ENCODE measurements at places on chromosomes 7 and 10.

GRCh38 chr10:98168766-98169165, 34.3 kb downstream of the R3HCC1L start:
- DNase-seq, result no peak

DNA sequence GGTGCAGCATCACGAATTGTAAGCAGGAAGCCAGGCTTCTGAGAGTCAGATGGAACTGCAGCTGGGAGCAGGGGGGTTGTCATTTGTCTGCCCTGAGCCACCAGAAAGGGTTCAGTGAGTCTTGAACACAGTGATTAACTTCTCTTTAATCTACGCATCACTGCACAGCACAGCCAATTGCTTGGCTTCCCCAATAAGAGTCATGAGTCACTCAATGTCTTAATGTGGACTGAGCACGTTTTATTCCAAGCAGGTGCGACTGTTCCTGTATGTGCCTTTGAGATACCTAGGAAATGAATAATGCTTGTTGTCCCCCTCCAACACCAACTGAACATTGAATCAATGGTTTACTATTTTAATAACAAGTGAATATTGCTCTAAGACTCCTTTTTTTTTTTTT, 26.0 kb upstream of the PLEKHA1 start:
- no peak for DNase-seq

DNA sequence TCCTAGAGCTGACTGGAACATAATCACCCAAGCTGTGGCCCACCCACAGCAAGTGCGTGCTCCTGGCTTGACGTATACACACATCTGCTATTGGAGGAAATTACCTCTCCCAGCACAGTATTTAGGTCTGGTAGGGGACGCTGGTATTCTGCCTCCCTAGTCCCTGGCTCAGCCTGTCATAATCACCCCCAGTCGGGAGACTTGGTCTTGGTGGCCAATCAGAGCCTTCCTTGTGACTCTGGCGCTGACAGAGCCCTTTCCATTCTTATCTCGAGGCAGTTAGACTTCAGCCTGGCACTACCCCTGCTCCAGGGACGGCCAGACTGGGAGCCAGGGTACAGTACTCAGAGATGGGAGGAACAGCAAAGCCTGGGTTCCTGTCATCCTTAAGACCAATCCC, 14.3 kb upstream of the PRKAG2 start:
- no peak for DNase-seq

DNA sequence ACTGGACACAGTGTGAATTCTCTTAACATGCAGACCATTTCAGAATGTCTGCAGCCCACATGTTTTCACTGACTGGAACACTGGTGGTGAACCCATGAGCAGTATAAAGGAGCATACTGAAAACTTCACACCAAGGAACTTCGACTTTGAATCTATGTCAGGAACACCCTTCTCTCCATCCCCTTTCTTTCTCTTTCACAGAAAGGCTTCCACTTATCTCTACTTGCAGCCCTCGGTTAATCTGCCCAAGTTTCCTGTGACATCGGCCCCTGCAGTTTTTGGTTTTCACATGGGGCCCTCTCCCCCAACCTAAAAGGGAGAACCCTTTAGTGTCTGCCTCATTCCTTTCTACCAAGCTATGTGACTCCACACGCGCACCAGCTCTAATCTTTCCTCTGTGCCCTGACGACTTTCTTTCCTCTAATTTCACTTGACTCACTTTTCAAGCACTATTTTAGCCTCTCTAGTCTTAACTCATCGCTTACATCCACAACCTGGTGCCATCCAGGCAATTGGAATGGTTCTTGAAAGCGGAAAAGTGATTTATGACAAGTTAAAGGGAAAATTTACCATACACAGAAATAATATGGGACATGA, 70.1 kb downstream of the RELN start:
- DNase-seq, result no peak

DNA sequence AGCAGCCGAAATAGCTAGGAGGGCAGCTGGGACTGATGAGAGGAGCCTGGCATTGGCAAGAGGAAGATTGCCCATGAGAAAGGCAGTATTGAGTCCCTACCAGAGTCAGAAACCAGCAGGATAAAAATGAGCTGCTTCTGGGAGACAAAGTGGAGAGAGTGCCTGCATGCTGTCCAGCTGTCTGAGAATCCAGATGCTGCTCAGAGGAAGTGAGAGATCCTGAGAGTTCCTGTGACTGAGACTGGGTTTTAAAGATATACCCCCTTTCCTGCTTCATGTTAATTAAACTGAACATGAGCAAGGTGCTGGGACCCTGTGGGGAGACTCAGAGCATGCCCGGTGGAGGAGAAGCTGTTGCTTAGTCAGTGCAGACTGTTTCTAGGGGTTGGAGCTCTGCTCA, 107.5 kb downstream of the KIF20B start:
- no peak for DNase-seq

GRCh38 chr10:103480521-103480920, 1.5 kb upstream of the CALHM3 start:
- no peak for DNase-seq

DNA sequence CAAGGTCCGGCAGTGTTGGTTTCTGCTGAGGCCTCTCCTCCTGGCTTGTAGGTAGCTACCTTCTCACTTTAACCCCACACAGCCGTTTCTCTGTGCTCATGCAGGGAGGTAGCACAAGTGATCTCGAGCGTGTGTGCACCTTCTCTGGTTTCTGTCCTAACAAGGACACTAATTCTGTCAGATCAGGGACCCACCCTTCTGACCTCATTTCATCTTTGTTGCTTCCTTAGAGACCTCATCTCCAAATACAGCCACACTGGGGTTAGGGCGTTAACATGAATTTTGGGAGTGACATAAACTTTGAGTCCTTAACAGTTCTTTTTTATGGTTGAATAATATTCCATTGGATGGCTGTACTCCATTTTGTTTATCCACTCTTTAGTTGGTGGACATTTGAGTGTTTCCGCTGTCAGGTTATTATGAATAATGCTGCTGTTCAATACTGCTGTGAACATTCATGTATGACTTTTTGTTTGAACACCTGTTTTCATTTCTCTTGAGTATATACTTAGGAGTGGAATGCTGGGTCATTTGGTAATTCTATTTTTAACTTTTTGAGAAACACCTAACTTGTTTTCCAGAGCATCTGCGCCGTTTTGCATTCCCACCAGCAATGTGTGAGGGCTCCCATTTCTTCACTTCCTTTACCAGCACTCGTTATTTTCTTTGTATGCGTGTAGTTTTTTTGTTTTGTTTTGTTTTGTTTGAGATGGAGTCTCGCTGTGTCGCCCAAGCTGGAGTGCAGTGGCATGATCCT, 57.5 kb downstream of the LCOR start:
- no peak for DNase-seq

DNA sequence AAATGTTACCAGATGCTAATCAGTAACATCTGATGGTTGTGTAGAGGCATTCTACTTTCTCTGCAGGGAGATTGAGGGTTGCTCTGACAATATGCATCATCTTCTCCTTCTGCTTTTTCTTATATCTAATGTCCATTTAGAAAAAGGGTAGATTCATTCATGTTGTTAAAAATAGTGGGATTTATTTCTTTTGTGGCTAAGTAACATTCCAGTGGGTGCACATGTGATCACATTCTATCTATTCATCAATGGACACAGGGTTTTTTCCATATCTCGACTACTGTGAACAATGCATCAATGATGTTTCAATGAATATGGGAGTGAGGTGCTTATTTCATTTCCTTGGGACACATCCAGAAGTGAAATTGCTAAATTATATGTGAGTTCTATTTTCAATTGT, 103.9 kb downstream of the CRPPA start:
- no peak for DNase-seq

DNA sequence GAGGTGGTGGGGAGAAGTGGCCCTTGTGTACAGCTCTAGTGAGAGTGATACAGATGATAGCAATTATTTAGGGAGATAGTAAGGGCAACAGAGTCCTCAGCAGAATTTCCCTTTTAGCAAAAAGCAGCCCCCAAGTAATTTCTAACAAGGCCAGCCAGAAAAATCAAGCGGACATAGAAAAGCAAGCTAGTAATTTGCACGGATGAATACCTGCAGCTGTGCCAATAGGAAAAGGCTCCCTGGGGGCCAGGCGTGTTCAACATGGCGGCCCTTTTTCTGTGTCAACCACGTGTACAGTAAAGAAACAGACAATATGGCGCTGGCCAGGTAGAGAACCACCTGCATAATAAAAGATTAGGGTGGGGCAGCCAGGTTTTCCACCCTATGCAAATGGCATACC, 7.4 kb downstream of the MCM10 start:
- DNase-seq, result no peak

- DNase-seq, result no peak
Observed at GRCh38 chr7:15571301-15571878, 9.6 kb upstream of the AGMO start.

GRCh38 chr10:130401860-130402765, 265.9 kb downstream of the GLRX3 start:
- no peak for DNase-seq

- no peak for DNase-seq
Observed at GRCh38 chr10:96724621-96725020, 4.3 kb upstream of the PIK3AP1 start.

DNA sequence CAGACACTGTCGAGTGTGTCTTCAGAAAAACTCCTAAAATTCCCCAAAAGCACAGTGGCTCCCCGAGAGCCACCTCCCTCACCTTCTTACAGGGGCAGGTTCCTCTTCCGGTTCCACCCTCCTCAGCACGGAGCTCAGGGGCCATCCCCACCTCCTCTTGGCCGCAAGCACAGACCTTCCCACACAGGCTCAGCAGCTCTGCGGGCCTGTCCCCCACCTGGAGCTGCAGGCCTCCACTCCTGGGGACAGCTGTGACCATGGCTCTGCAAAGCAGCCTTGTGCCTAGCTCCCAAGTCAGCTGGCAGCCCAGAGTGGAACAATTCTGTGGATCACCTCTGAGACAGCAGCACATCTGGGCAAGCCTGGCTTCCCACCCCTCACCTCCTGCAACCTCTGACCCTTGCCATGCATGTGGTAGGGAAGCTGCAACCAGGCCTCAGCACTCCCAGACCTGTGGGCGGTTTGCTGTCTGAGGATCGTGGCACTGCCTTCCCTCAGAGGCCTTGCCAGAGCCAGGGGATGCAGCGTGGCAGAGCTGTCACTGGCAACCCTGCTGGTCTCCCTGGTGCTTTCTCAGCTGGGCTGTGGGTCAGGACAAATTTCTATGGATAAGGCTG, 79.7 kb downstream of the ALOX5 start:
- DNase-seq, result no peak

DNA sequence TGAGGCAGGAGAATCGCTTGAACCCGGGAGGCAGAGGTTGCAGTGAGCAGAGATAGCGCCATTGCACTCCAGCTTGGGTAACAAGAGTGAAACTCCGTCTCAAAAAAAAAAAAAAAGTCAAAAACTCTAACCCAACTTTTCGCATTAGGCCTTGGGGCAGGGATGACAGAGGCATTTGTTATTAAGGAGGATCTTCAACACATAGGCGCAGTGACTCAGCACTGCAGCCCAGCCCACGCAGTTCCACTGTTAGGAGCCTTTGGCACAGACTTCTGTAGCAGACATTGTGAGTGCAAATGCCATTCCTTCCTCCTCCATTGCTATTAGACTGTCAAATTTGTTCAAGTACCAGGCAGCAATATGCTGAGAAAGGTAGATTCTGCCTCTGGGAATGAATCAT, 43.1 kb upstream of the KLHL7 start:
- no peak for DNase-seq

DNA sequence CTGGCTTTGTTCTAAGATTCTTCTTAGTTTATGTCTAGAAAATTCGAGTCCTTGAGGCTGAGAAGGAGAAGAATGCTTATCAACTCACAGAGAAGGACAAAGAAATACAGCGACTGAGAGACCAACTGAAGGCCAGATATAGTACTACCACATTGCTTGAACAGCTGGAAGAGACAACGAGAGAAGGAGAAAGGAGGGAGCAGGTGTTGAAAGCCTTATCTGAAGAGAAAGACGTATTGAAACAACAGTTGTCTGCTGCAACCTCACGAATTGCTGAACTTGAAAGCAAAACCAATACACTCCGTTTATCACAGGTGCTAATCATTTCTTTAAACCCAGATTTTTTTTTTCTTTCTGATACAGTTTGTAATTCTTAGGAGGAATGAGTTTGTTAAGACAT, 6.7 kb downstream of the CEP55 start:
- no peak for DNase-seq

GRCh38 chr7:65475040-65475726, 101.5 kb downstream of the ZNF92 start:
- no peak for DNase-seq

DNA sequence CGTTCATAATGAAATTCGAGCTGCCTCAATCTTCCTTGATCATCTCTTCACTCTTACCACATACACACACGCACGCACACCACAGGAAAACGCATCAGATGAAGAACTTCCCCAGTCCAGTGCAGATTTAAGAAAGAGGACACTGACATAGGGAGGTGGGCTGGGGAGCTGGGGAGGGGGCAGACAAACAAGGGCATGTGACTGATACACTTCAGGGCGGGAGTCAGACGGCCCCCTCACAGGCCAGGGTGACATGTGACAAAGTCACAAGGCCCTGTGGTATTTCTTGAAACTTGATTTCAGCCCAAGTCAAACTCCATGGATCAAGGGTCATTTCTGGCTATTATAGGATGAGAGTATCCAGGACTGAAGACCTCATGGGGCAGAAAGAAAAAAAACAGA, 82.6 kb downstream of the KCNMA1 start:
- DNase-seq, result no peak

DNA sequence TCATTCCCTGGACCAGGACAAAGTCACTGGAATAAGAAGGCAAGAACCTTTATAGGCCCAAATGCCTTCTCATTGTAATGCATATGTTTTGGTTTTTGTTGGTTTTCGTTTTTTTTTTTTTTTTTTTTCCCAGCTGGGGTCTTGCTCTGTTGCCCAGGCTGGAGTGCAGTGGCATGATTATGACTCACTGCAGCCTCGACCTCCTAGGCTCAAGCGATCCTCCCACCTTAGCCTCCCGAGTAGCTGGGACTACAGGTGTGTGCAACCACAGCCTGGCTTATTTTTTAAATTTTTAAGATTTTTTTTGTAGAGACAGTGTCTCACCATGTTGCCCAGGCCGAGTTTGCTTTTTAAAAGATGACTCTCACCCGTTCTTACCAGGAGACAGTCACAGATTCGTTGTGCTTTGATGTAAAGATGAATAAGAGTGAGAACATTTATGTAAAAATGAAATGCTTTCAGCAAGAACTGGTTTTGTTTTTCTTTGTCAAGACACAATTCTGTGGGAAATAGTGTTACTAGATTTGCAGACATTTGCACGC, 7.6 kb downstream of the IQCE start:
- no peak for DNase-seq

GRCh38 chr10:86798611-86799010, 42.2 kb downstream of the BMPR1A start:
- no peak for DNase-seq

DNA sequence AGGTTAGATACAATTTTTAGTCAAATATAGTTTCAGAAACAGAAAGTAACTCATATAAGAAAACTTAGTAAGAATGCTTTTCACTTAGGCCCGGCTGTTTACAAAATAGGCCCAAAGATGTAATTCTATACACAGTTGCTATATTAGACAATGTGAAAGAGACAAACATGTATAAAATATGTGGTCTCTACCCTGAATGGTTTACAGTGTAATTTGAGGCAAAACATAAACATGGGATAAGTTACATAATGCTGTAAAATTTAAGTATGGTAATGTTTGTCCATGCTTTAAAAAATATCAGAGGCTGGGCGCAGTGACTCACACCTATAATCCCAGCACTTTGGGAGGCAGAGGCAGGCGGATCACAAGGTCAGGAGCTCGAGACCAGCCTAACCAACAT, 18.7 kb downstream of the KRIT1 start:
- no peak for DNase-seq

- no peak for DNase-seq
Observed at GRCh38 chr7:81150951-81151361, 232.1 kb upstream of the SEMA3C start.

Measured in NCI-H1092 (cell line).